ENCODE measurements at places on chromosomes 3 and 15.
A peak's percentile ranks its signal among the peaks of the same experiment; 100 is the strongest.

DNA sequence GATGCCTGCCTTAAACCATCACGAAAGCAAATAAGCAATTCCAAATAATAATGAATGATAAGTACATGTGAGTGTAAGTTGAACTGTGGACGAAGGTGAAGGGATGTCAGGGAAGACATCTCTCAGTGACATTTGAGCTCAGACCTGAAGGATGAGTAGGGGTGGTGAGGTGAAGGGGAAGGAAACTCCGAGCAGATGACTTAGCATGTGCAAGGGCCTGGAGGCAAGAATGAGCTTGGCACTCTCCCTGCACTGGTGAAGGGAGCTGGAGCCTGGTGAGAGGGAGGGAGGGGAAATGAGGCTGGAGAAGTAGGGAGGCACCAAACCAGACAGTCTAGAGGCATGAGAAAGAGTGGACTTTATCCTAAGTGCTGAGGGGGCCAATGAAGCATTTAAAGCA is 84.3 kb downstream of the MTHFS start:
- H3K27ac ChIP-seq = no peak overlapping the region
- H3K27me3 ChIP-seq = no peaks in the 10 kb centered on the region
- no peak for DNase-seq
- H3K4me1 ChIP-seq = no peaks in the 10 kb centered on the region
- no peaks in the 10 kb centered on the region for H3K36me3 ChIP-seq
- H3K4me3 ChIP-seq = no peak overlapping the region

DNA sequence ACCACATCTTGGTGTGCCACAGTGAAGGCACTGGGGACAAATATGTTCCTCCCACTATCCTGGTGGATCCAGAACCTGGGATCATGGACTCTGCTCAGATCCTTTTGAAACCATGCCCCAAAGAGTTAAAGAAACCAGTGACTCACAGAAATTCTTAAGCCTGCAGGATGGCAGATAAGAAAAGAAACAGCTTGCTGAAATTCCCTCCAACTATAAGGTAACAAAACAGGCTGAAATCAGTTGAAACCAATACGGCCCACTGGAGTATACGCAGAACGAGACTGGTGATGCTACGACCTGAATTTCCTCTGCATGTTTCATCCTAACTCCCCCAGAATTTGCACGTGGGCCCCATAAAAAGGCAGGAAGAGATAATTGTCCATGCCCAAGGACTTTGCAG is 209.6 kb downstream of the TJP1 start:
- no peak overlapping the region for H3K27ac ChIP-seq
- H3K27me3 ChIP-seq = peaks cover 2% of the 10 kb centered on the region
- H3K4me3 ChIP-seq = no peak overlapping the region
- no peak for DNase-seq
- no peaks in the 10 kb centered on the region for H3K36me3 ChIP-seq

- H3K4me3 ChIP-seq = no peak overlapping the region
- no peak overlapping the region for H3K27ac ChIP-seq
- H3K36me3 ChIP-seq = no peaks in the 10 kb centered on the region
- H3K27me3 ChIP-seq = no peaks in the 10 kb centered on the region
- no peaks in the 10 kb centered on the region for H3K4me1 ChIP-seq
Observed at GRCh38 chr3:126990890-126991289, 8.0 kb downstream of the PLXNA1 start.

- H3K27ac ChIP-seq = no peak overlapping the region
- no peak overlapping the region for H3K4me3 ChIP-seq
- DNase-seq = no peak
- H3K27me3 ChIP-seq = peaks cover 2% of the 10 kb centered on the region
- H3K36me3 ChIP-seq = no peaks in the 10 kb centered on the region
- no peaks in the 10 kb centered on the region for H3K4me1 ChIP-seq
Observed at GRCh38 chr3:135090020-135090717, 295.1 kb downstream of the EPHB1 start.

GRCh38 chr3:191369616-191370010 is 39.3 kb upstream of the UTS2B start:
- DNase-seq = no peak
- H3K4me3 ChIP-seq = no peak overlapping the region
- no peaks in the 10 kb centered on the region for H3K27me3 ChIP-seq

- no peak overlapping the region for H3K4me3 ChIP-seq
- peaks cover 5% of the 10 kb centered on the region for H3K27me3 ChIP-seq
- H3K4me1 ChIP-seq = peaks cover 19% of the 10 kb centered on the region
- DNase-seq = no peak
- no peaks in the 10 kb centered on the region for H3K36me3 ChIP-seq
Observed at GRCh38 chr3:195226900-195227447, 44.0 kb downstream of the XXYLT1 start.

DNA sequence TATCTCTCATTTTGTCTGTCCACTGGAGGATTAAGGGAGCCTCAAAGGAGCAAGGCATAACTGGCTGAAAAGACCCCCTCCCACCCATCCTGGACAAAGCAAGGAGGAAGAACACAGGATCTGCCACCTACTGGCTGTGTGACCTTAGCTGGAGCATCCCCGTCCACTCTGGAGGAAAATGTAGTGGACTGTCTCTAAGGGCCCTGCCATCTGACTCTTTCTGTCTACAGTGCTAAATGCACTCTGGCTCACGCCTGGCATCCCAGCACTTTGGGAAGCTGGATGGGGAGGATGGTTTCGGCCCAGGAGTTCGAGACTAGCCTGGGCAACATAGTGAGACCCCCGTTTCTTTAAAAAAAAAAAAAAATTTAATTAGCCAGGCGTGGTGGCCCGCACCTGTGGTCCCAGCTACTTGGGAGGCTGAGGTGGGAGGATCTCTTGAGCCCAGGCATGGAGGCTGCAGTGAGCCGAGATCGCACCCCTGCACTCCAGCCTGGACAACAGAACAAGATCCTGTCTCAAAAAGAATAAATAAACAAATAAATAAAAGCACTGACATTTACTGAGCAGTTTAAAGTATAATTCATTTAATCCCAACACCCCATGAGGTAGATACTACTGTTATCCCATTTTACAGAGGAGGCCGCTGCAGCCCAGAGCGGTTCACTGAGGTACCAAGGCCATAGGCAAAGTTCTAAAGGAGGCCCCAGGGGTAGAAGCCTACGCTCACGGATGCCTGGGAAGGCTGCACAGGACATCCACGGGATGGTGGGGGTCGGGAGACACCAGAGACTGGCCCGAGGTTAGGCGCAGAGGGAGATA is 1.1 kb downstream of the TBC1D2B start:
- peaks cover 58% of the 10 kb centered on the region for H3K4me1 ChIP-seq
- DNase-seq = no peak
- H3K27me3 ChIP-seq = peaks cover 2% of the 10 kb centered on the region
- peak overlapping the region; percentile 86 for H3K27ac ChIP-seq

Measured in immature natural killer cell (primary cell).